Neural crest cell (in vitro differentiated cells): ENCODE measurements at places on chromosomes 3 and 15.

DNA sequence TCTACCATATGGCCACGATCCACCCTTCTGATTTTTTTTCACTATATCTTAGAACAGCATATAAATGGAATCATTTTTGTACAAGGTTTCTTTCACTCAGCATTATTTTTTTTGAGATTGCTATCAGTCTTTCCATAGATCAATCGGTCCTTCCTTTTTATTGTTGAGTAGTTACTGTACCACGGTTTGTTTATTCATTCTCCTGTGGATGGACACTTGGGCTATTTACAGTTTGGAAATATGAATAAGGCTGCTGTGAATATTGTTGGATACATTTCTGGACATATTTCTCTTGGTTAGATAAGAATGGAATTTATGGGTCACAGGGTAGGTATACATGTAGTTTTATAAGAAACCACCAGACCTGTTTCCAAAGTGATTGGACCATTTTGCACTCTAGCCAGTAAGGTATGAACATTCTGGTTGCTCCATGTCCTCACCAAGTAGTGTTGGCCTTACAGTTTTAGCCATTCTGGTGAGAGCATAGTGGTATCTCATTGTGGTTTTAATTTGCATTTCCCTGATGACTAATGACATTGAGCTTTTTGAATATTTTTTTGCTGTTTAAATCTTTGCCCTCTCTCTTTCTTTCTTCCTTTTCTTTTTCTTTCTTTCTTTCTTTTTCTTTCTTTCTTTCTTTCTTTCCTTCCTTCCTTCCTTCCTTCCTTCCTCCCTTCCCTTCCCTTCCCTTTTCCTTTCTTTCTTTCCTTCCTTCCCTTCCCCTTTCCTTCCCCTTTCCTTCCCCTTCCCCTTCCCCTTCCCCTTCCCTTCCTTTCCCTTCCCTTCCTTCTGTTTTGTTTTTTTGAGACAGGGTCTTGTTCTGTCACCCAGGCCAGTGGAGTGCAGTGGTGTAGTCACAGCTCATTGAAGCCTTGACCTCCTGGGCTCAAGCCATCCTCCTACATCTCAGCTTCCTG, 49.2 kb downstream of the LRRK1 start:
- no peak for DNase-seq

- no peak for DNase-seq
Observed at GRCh38 chr3:177527182-177527581, 329.9 kb upstream of the TBL1XR1 start.

DNA sequence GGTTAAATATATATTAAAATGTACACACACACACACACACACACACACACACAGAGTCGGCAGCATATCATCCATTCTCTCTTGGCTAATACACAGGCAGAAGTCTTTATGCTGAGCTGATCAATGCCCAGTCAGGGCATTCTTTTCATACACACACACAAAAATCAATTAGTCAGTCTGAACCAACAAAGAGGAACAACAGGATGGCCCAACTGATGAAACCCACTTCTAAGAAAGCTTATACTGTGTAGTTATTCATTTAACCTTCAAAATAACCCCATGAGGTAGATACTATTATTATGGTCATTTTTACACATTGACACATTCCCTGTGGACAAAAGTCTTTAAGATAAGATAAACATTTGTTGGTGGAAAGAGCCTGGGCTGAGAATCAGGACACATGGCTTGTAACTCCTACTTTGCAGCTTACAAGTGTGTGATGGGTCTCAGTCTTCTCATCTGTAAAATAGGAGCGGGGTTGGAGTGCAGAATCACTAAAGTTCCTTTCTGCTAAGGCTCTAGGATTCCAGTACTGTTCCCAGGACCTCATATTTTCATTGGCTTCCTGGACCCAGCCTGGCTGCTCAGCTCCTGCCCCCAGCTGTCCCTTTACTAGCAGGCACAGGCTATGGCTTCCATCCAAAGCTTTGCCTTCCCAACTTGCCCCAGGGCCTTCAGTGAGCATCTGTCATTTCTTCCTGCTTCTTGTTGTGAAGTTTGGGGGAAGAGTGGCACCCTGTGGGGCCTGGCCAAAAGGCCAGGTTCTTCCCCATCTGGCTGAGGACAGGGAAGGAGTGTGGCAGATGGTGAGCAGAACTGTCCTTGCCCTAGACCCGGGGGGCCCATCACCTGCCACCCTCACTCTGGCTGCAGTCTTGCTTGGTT, 27.2 kb upstream of the GLCE start:
- no peak for DNase-seq

- no peak for DNase-seq
Observed at GRCh38 chr15:95937128-95937528, 393.4 kb upstream of the NR2F2 start.

GRCh38 chr15:22891426-22892210, 53.2 kb downstream of the NIPA2 start:
- no peak for DNase-seq
